ENCODE measurements at places on chromosomes 2 and 18.

GRCh38 chr2:198659096-198659870 is 798.5 kb downstream of the SATB2 start:
- peak; percentile 82 for DNase-seq

- no peak for DNase-seq
Observed at GRCh38 chr18:13003466-13003896, 12.3 kb downstream of the CEP192 start.

DNA sequence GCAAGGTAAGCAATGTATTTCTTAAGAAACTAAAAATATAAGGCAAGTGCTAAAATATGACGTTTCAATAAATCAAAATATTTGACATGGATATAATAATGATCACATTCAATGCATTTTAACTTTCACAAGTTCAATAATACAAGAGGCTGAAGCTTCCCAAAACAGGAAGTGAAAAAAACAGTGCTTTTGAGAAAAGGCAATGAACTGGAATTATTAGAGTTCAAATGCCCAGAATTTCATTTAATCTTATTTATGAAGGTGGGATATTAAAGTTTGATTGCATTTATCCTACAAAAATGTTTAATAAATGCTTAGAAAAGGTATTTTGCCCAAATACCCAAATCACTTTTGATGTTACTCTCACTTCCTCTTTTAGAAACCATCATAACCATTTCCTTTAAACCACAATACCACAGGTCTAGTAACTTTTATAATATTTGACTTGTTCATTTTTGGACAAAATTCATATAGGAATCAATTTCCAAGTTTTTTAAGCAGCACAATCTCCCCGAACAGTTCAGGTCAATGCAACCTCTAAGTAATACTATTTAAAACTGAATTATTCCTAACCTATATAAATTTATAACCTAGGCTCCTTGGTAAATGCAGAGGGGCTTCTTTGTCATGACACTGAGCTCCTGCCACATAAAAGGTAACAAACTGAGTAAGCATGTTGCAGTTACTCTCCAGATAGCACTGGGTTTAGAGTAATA is 2.1 kb downstream of the NCKAP1 start:
- no peak for DNase-seq

DNA sequence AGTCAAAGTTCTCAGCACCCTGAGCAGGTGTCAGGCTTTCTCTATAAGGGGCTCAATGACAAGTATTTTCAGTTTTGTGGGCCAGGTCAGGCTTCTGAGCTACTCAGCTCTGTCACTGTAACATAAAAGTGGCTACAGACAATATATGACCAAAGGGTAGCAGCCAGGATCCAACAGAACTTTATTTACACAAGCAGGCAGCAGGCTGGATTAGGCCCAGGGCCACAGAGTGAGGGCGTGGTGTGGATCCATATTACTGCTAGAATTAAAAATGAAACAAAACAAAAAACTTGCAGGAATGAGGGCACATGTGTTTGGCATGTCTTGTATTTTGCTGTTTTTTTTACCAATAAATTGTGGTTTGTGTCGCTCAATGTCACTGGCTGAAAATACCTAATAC is 143.7 kb downstream of the EIPR1 start:
- DNase-seq: no peak

DNA sequence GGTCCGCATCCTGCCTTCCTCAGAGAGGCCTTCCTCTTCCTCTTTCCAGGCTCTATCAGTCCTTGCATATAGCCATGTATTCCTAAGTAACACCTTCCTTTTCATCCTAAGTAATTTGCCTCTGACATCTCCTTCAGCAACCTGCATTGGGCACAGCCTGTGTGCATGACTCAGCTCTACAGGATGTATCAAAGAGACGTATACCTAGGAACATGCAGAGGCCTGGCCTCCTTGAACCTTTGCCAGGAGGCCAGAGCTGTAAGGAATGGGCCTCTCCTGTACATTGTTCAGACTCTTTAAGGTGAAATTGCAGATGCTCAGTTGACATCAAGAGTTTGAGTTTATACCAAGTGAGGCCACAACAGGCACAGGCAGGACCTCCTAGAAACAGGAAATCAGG is 76.0 kb upstream of the CELF4 start:
- DNase-seq: no peak
